ENCODE measurements at places on chromosomes 3 and 15.
A peak's percentile ranks its signal among the peaks of the same experiment; 100 is the strongest.

DNA sequence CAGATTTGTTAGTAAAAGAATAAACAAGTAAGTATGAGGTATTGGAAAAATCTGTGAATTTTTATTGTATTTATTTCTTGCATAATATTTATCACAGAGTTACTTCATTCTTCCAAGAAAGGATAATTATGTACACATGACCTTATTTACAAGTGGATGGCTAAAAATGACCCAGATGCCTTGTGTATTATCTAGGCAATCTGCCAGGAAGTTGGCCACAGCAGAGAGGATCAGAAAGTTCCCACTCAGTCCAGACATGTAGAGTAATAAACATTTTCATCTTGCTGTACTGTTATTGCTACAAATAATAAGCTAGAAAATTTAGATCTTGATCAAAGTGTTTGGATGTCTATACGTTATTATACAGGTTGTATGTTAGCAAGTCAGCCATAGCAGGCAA, 317.1 kb downstream of the EPHA6 start:
- DNase-seq: no peak
- H3K27ac ChIP-seq: no peak overlapping the region
- no peaks in the 10 kb centered on the region for H3K27me3 ChIP-seq

DNA sequence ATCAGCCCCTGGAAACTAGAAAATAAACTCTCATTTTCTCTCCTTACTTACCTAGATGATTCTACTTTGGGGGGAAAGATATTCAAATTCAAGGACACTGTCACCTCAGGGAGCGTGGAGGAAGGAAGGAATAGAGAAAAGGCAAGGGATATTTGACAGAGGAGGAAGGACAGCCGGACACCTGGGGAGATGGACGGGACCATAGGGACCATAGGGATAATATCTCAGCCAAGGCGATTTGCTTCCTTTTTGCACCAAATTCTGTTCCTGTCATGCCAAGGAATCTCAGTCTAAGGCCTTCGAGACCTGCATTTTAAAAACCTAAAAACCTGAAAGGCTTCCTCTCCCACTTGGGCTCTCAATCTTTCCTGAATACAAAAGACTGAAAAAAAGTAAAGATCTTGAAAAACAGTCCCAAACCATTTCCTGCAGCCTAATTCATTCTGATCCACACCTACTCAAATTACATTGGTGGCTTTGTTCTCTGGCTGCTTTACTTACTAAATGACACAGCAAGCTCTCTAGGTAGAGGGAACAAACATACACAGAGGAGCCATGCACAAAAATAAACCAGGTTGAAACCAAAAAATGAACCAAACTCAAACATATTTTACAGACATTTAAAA, 73.9 kb upstream of the SLC24A5 start:
- no peak for DNase-seq
- H3K27ac ChIP-seq: no peak overlapping the region
- no peaks in the 10 kb centered on the region for H3K36me3 ChIP-seq

DNA sequence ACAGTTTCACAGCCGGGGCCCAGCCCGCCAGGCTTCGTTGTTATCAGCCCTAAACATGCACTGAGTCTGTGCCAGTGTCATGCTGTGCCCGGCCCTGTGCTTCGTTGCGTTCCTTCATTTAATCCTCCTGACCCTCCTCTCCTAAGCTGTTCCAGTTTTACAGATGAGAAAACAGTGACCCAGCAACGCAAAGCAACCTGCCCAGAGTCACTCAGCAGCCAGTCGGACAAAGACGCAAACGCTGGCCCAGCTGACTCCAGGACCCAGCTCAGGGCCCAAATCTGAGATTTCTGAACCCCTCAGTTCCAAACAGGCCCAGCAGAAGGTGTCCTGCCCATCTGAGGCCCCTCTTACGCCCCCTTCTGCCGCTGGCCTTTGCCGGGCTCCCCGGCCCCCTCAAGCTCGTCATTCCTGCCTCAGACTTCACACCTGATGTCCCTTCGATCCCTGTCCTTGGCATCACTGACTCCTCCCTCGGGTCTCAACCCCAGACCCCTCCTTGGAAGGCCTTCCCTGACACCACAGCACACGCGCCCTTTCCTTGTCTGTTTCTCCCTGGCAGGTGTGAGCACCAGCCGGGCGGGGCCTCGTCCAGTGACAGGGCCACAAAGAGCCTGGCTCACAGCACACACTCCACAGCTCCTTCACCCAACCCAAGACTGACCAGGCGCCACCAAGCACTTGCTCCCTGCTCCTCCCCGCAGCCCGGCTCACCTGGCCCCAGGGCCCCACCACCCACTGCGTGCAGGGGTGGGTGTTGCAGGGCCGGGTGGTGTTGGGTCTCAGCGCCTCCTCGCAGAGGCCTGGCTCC, 48.1 kb downstream of the ADAMTS7 start:
- H3K27ac ChIP-seq: peak overlapping the region; percentile 74
- DNase-seq: no peak
- H3K36me3 ChIP-seq: no peaks in the 10 kb centered on the region
- no peak overlapping the region for H3K4me3 ChIP-seq
- H3K4me1 ChIP-seq: peaks cover 25% of the 10 kb centered on the region

DNA sequence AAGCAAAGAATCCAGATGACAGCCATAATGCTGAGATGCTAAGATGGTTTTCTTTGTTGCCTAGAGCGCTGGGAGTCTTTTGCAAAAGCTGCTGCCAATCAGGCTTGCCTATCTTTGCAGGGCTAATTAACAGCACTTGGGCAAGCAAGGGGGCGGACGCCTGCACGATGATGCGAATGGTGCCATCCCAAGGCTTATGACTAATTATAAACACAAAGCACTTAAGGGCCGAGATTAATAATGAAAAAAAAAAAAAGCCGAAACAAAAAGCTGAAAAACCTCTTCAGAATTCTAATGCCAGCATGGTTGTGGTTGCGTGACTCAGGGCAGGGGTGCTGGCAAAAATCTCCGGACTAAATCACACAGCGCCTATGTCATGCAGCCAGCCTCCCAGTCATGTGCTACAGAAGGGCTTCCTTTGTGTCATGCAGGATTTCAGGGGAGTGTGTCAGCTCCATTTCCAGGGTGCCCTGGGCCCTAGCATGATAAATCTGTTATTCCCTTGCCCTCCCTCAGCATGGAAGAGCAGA, 185.0 kb upstream of the ANKRD28 start:
- H3K27ac ChIP-seq: no peak overlapping the region
- H3K27me3 ChIP-seq: peaks cover 1% of the 10 kb centered on the region
- no peak overlapping the region for H3K4me3 ChIP-seq
- no peak for DNase-seq

GRCh38 chr3:65659396-65659795, 379.3 kb downstream of the MAGI1 start:
- no peak for DNase-seq
- no peaks in the 10 kb centered on the region for H3K4me1 ChIP-seq
- no peak overlapping the region for H3K27ac ChIP-seq
- H3K27me3 ChIP-seq: no peaks in the 10 kb centered on the region
- no peaks in the 10 kb centered on the region for H3K36me3 ChIP-seq

DNA sequence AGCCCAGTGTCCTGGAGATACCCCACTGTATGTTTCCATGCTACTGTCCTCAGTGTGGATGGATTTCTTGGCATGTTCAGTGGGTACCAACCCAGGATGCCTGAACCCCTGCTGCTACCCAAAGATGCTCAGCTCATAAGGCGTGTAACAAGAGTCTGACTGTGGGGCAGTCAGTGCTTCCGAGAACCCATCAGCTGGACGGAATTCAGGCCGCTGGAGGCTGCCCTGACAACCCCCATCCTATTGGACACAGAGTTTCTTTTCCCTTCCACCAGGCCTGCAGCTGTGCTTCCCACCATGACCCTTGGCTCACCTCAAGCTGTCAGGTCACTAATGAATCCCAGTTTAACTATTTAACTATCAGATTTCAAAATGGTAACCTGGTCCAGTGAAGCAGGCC, 224.1 kb upstream of the FEZF2 start:
- H3K27me3 ChIP-seq: no peaks in the 10 kb centered on the region
- no peaks in the 10 kb centered on the region for H3K36me3 ChIP-seq
- H3K27ac ChIP-seq: no peak overlapping the region
- H3K4me3 ChIP-seq: no peak overlapping the region

- no peak overlapping the region for H3K27ac ChIP-seq
- H3K4me1 ChIP-seq: peaks cover 3% of the 10 kb centered on the region
- no peak for DNase-seq
- H3K27me3 ChIP-seq: peaks cover 63% of the 10 kb centered on the region
These were observed 26.2 kb upstream of the CFAP161 start for GRCh38 chr15:81107889-81108288.

- no peaks in the 10 kb centered on the region for H3K4me1 ChIP-seq
- H3K36me3 ChIP-seq: no peaks in the 10 kb centered on the region
- no peak for DNase-seq
These were observed 89.1 kb downstream of the BCHE start for GRCh38 chr3:165748094-165748493.

GRCh38 chr3:153866901-153867300, 254.3 kb upstream of the ARHGEF26 start:
- no peak overlapping the region for H3K4me3 ChIP-seq
- DNase-seq: no peak
- H3K27me3 ChIP-seq: no peaks in the 10 kb centered on the region
- H3K4me1 ChIP-seq: no peaks in the 10 kb centered on the region
- H3K36me3 ChIP-seq: no peaks in the 10 kb centered on the region
- no peak overlapping the region for H3K27ac ChIP-seq

- no peak for DNase-seq
- no peaks in the 10 kb centered on the region for H3K27me3 ChIP-seq
- no peak overlapping the region for H3K27ac ChIP-seq
These were observed 224.0 kb downstream of the CHL1 start for GRCh38 chr3:420584-420983.

- H3K4me1 ChIP-seq: no peaks in the 10 kb centered on the region
- peaks cover 4% of the 10 kb centered on the region for H3K36me3 ChIP-seq
These were observed 70.9 kb downstream of the MYO9A start for GRCh38 chr15:72047020-72047419.

DNA sequence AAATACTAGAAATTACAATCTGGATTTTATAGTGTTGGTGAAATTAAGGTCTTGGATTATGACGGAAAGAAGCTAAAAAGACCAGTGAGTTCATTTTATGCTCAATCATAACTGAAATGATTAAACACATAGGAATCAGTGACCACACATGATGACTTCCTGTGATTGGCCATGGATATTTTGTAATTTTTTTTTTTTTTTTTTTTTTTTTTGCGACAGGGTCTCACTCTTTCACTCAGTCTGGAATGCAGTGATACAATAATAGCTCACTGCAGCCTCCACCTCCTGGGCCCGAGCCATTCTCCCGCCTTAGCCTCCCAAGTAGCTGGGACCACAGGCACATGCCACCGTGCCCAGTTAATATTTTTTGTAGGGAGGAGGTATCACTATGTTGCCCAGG, 47.4 kb downstream of the PAQR5 start:
- no peaks in the 10 kb centered on the region for H3K36me3 ChIP-seq
- H3K27ac ChIP-seq: no peak overlapping the region
- no peak overlapping the region for H3K4me3 ChIP-seq
- DNase-seq: no peak
- peaks cover 15% of the 10 kb centered on the region for H3K27me3 ChIP-seq

- DNase-seq: no peak
- H3K27ac ChIP-seq: no peak overlapping the region
These were observed 63.9 kb upstream of the HES1 start for GRCh38 chr3:194072097-194072428.

DNA sequence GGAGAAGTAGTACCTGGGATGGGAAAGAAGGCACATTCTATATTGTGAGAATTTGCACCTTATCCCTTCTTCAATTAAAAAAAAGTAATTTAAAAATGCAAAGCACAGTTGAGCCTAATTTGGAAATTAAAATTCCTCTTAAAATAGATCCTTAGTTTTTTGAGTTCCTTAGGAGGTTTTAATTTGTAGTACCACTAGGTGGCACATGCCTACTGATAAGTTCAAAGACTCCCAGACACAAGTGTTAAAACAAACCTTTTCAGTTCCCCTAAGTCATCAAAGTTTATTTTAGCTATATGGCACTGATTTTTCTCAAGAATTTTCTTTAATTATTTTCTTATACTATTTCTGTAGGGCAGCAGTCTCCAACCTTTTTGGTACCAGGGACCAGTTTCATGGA, 127.6 kb upstream of the AZI2 start:
- no peak for DNase-seq
- no peaks in the 10 kb centered on the region for H3K36me3 ChIP-seq
- no peaks in the 10 kb centered on the region for H3K4me1 ChIP-seq
- H3K27me3 ChIP-seq: no peaks in the 10 kb centered on the region

DNA sequence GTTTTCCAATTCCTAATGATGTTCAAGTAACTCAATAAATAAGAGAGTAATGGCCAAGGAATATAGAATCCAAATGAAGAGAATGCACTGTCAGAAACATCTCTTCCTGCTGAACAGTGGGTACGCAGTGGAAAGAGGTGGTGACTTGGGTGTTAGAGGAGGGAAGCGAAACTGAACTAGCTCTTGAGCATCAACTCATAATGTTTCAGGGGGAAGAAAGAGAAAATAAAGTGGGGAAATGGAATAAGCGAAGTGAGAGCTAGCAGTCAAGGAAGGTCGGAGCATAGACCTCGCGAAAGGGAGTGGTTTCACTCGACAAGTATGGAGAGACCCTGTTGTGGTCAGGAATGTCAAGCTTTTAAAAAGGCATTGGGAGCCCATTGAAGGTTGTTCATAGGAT, 309.5 kb downstream of the GAP43 start:
- H3K27ac ChIP-seq: no peak overlapping the region
- no peaks in the 10 kb centered on the region for H3K4me1 ChIP-seq
- H3K27me3 ChIP-seq: no peaks in the 10 kb centered on the region
- no peak for DNase-seq

- H3K27ac ChIP-seq: no peak overlapping the region
- H3K27me3 ChIP-seq: no peaks in the 10 kb centered on the region
- DNase-seq: no peak
- peaks cover 16% of the 10 kb centered on the region for H3K36me3 ChIP-seq
- H3K4me3 ChIP-seq: no peak overlapping the region
These were observed 19.0 kb downstream of the SQOR start for GRCh38 chr15:45653702-45654424.

GRCh38 chr3:139906418-139906817, 28.6 kb upstream of the CLSTN2 start:
- no peaks in the 10 kb centered on the region for H3K36me3 ChIP-seq
- H3K4me3 ChIP-seq: no peak overlapping the region
- no peaks in the 10 kb centered on the region for H3K27me3 ChIP-seq
- H3K4me1 ChIP-seq: no peaks in the 10 kb centered on the region
- no peak for DNase-seq
- H3K27ac ChIP-seq: no peak overlapping the region

DNA sequence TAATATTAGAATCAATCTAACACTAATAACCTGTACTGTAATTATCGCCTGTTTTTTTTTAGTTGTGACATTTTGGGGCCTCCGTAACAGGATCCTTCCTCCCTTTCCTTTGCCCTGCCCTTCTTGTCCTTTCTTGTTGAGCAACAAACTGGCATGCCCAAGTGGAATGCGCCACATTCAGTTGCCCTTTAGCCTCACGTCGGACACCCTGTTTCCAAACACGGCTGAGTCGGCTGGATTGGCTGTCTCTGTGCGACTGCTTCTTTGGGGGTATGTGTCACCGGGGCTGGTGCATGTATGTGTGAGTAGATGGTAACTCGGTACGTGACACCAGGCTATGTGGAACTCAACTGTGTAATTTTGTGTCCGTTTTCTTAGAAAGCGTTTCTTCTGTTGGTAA, 24.1 kb downstream of the TRAK1 start:
- peaks cover 4% of the 10 kb centered on the region for H3K4me1 ChIP-seq
- DNase-seq: no peak
- H3K36me3 ChIP-seq: no peaks in the 10 kb centered on the region
- H3K4me3 ChIP-seq: no peak overlapping the region

- no peak overlapping the region for H3K27ac ChIP-seq
- peaks cover 34% of the 10 kb centered on the region for H3K36me3 ChIP-seq
- no peak for DNase-seq
- peaks cover 52% of the 10 kb centered on the region for H3K27me3 ChIP-seq
- peaks cover 67% of the 10 kb centered on the region for H3K4me1 ChIP-seq
These were observed 297.6 kb downstream of the RPLP1 start for GRCh38 chr15:69750253-69750652.

Data from activated naive CD4-positive, alpha-beta T cell treated with anti-CD3 and anti-CD28 coated beads, Interleukin-2, amount 10 ng/mL, durations not matched to agents 7 days and 5 days (primary cell).